ENCODE measurements at places on chromosomes 13 and 19.

DNA sequence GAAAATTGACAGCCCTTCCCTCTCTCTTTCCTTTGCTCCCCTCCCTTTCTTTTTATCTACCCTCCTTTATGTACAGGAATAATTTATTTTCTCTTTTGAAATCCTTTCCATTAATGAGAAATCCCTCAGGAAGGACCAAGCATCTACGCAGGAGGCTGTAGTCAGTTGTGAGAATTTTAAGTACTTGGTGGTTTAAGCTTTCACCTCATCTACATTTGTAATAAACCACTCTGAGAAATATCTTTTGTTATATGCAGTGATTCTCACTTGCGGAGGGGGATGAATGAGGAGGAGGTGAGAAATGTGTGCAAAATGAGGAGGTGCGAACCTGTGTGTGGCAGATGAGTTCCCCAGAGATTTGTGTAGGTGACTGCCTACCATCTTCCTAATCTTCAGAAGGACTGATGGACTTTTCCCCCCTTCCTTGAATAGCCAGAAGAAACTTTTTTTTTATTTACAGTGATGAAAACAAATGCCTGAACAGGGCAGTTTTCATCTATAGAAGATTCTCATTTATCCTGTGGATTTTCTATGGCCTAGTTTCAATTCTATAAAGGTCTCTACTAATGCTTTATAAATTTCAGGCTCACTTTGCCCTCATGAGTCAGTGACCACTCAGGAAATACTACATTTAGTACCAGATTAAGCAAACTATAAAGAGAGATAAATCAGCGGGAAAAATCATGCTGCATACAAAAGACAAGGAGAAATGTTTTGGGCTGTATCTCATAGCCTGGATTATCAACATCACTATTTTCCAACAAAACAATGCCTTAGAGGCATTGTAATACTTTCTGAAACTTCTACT is 118.3 kb downstream of the LHFPL6 start:
- DNase-seq: no peak

GRCh38 chr19:47313754-47314295 is 4.2 kb downstream of the C5AR1 start:
- no peak for DNase-seq

DNA sequence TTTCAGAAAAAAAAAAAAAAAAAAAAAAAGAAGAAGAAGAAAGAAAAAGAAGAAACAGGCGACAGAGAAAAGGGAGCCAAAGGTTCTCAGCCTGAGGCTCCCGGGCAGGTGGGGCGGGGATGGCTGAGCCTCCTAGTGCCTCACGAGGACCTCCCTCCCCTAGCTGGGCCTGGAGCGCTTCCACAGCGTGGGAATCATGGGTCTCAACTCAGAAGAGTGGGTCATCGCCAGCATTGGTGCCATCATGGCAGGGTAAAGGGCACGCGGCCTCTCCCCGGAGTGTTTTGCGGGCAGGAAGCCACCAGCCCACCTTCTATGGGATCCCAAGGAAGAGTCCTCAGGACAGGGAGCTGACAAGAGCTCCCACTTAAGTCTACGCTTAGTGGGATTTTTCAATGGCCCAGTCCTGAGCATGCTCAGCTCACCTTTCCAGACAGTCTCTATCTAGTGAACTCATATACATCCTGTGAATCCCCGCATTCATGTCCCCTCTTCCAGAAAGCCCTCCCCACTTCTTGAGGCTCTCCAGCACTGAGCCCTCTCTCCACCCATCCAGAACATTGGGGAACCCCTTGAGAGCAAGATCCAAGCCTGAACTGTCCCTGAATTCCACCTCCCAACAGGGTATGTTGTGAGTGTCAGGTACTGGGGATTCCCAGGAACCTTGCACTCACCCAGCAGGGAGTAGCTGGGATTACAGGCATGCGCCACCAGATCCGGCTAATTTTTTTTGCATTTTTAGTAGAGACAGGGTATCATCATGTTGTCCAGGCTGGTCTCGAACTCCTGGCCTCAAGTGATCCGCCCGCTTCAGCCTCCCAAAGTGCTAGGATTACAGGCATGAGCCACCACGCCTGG is 69.6 kb downstream of the ACSBG2 start:
- DNase-seq: no peak

GRCh38 chr13:103156346-103156998 is 90.3 kb upstream of the SLC10A2 start:
- no peak for DNase-seq

GRCh38 chr13:100196375-100196774 is 107.5 kb downstream of the PCCA start:
- DNase-seq: no peak
